ENCODE measurements at places on chromosomes 2 and 18.
A peak's percentile ranks its signal among the peaks of the same experiment; 100 is the strongest.

- DNase-seq = no peak
Measured at GRCh38 chr2:181411105-181411849, 45.9 kb upstream of the ITGA4 start.

GRCh38 chr2:62803961-62804360 lies 98.4 kb downstream of the EHBP1 start:
- no peak for DNase-seq

- DNase-seq = no peak
Measured at GRCh38 chr2:1791685-1792435, 47.5 kb upstream of the PXDN start.

DNA sequence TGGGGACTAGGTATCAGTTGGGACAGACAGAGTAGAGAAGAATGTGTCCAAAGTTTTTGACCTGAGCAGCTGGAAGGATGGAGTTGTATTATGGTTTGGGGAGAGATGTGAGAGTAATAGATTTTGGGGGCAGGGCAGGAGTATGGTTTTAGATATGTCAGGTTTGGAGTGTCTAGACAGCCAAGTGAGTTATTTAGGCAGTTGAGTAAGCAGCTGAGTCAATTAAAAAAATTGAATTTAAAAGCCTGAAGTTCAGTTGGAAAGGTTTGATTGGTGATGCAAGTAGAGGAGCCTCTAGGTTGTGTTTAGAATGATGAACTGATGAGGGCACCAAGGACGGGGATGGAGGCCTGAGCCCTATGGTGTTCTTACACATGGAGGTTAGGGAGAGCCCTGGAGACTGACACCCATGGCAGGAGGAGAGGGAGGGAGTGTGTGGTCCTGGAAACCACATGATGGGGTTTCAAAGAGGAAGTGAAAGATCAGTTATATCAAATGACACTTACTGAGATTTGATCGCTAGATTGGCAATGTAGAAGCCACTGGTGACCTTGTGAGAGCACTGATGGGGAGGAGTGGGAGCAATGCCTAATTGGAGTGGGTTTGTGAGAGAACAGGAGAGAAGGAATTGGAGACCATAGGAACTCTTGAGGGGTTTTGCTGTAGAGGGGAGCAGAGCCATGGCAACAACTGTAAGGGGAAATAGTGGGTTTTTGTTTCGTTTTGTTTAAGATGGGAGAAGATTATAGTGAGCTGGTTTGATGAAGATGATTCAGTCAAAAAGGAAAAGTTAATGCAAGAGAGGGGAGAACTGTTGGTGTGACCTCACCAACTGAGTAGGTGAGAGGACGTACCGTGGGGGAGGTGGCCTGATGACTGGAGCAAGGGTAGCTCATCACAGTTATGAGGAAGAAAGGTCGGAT lies 10.3 kb downstream of the ITGA6 start:
- DNase-seq = peak; percentile 65

- DNase-seq = no peak
Measured at GRCh38 chr2:213161759-213162515, 10.5 kb upstream of the IKZF2 start.

GRCh38 chr2:177334940-177335543 lies 57.5 kb upstream of the AGPS start:
- DNase-seq = no peak

DNA sequence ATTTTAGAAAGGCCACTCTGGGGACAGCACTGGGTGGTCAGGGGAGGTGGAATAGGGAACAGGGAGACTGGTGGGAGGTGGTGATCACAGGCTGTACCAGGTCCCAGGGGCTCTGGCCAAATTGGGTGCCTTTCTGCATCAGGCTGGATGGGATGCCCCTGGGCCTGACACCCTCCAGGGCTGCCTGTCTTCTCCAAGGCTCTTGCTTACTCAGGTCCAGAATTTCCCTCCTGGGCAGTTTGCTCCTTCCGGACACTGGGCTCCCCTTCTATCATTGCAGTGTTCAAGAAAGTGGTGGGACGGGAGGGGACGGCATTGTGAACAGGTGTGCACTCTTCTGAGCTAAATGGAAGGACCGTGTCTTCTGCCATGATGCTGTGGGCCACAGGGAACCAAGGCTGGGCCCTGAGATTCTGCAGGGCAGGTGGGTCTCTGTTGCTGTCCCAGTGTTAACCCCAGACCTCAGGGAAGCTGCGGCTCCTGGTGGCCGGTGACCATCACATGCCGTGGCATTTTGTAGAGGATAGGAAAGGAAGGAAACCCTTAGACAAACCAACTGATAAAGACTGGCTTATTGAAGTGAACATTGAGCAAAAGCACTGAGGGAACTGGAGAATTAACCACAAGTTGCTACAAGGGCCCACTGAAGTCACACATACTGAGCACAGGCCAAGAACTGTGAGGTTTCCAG lies 93.7 kb upstream of the HS6ST1 start:
- DNase-seq = no peak

DNA sequence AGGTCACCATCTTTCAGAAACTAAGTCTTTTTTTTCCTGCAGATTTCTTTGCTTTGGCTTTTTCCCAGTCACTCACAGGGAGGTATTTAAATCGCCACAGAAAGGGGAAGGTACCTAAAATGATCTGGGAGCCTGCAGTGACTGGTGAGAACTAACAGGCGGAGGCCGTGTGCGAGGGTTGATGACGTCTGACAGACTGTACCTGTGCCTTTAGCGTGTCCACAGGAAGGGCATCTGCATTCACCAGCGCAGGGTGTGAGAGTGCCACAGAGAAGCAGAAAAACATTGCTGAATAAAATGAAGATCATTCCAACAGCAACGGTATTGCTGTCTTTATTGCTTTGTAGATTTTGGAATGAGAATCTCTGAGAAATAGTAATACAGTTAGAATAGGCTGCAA lies 5.7 kb downstream of the CTDP1 start:
- DNase-seq = no peak

- no peak for DNase-seq
Measured at GRCh38 chr2:30978044-30978443, 160.2 kb downstream of the GALNT14 start.

GRCh38 chr2:21265752-21266151 lies 142.0 kb downstream of the TDRD15 start:
- DNase-seq = no peak

DNA sequence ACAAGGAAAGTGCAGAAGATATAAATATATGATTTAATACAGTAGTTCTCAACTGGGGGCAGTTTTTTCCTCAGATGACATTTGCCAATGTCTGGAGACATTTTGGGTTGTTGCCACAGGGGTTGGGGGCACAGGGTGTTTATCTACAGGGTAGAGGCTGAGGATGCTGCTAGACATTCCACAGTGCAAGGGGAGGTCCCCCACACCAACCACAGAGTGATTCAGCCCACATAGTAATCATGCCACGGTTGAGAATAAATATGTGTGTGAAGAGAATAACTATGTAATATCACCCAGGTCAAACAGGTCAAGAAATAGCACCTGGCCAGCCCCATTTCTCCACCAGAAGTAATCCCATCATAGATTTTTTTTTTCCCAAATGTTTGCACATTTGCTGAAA lies 17.9 kb downstream of the DYSF start:
- DNase-seq = no peak

DNA sequence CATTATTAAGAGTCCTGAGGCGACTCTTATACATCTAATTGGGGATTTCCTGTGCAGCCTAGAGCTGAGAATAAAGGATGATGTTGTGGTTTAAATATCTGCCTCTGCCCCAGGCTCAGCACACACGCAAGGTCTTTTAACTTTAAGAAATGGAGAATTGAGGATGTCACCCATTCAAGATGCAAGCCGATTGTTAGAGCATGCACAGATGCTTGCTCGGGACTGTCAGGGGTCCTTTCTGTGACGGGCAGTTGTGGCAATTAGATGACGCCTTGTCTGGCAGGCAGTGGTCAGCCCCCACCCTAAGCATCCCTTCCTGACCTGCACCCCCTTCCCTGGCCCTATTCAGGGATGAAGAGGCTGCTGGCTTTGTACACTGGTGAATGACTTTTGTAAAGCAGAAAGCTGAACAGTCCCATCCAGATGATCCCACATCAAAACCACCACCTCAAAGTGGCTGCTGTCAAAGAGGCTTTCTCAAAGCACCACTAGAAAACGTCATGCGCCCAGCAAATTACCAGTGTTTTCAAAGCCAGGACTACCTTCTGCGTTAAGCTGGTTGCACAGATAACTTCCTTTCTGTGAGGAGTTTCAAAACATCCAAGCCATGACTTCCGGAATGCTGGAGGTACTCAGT lies 23.7 kb downstream of the FAM178B start:
- peak; percentile 73 for DNase-seq

DNA sequence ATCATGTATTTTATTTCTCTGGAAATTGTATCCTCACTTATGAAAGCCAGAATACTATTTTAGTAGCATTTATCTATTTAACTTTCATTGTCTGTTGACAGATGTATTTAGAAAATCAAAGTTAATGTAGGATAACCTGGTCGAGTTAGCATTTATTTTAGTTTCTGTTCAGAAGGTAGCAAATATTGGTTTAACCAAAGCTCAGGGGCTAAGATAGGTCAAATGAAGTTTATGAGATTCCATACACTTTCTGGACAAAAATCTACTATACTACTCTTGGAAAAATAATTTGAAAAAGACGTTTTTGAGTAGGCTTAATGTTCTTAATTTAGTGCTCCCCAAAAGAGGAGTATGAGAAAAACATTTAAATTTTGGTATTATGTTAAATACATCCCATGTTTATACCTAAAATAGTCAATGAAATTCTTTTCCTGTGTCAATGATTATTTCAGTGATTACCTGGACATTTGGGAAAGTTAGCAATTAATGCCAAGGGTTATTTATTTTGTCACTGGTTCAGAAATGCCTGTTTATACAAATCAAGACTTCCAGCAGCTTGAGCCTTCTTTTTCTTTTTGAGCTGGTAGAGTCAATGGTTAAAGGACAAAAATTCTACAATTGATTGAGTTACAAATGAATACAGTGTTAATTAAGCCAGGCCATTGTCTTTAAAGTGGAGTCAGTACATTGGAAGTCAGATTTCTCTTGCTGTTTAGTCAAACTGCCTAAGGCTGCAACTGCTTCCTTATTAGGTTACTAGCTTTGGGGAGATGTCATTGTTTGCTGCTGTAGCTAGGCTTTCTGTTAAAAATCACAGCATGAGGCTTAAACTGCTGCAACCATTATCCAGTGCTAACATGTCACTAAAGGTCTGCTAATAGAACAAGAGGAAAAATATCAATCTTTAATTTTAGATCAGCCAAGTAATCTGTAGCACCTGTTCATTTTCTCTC lies 182.3 kb downstream of the CAMKMT start:
- DNase-seq = no peak
